ENCODE measurements at places on chromosomes 13 and 19.
A peak's percentile ranks its signal among the peaks of the same experiment; 100 is the strongest.

GRCh38 chr13:50608370-50608769 is 235.1 kb downstream of the DLEU7 start:
- no peak for DNase-seq

- peak; percentile 60 for DNase-seq
These were observed 18.7 kb downstream of the CACNG7 start for GRCh38 chr19:53927739-53928138.

DNA sequence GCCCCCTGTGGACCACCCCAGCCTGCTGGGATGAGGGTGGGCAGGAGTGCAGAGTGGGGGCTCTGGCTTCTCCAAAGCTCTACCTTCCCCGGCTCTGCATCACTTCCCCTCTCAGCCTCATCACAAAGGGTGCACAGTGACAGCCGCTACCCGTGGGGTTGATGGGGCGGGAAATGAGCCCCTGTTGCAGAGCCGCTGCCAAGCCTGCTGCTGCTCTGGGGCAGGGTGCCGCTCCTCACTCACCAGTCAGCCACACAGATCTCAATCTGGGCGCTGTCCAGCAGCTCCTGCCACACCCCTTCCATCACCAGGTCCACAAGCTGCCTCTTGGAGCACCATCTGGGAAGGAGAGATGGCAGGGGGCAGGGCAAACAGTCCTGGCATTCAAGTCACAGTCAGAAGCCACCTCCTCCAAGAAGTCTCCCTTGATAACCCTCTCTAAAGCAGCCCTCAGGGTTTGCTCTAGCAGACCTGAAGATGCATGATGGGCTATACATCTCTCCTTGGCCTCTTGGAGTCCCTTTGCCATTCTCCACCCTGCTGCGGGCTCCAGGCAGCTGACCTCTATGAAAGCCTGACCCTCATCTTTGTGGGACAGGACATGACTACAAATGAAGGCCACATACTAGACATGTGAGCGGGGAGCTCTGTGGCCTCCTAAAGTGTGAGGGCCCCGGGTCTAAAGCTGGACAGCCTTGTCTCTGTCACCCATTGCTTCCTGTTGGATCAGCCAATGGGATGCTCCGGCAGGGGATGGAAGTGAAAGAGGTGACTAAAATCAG is 15.7 kb downstream of the MRPS12 start:
- DNase-seq = no peak

- no peak for DNase-seq
These were observed 14.4 kb upstream of the WDR88 start for GRCh38 chr19:33117501-33117900.

GRCh38 chr19:33089010-33089409 is 8.0 kb downstream of the GPATCH1 start:
- no peak for DNase-seq

DNA sequence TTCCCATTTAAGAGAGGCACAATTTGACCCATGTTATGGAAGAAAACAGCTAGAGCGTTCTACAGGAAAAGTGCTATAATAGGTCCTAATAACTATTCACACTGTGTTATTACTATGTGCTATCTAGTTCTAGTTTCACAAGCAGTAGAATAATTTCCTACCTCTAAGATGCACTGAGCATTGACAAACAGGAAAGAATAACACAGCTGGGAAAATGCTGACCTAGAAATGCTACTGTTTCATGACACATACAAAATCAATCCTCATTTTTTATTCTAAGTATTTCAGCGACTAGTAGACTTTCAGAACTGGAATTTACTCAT is 259.5 kb downstream of the ITGBL1 start:
- no peak for DNase-seq

GRCh38 chr13:61685682-61686012 is 270.0 kb upstream of the PCDH20 start:
- no peak for DNase-seq

GRCh38 chr13:103799028-103799427 is 732.8 kb upstream of the SLC10A2 start:
- no peak for DNase-seq

GRCh38 chr13:35448465-35448864 is 28.0 kb downstream of the MAB21L1 start:
- DNase-seq = no peak

- DNase-seq = no peak
These were observed 71.9 kb downstream of the WASF3 start for GRCh38 chr13:26629260-26629825.

- no peak for DNase-seq
These were observed 16.8 kb downstream of the TM6SF2 start for GRCh38 chr19:19256072-19256969.

DNA sequence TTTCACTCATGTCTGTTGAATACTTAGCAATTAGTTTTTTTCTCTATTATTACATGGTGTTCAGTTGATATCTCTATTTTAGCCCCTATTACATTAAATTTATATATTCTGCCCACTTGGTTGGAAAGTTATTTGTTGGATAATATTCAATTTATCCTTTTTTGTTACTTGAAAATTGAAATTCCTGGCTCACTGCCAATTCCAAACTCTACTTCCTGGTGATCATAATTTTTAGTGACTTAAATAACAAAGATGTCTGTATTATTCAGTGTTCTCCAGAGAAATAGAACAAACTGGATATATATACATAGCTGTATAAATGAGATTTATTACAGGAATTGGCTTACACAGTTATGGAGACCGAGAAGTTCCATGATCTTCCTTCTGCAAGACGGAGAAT is 93.6 kb downstream of the GPC5 start:
- no peak for DNase-seq

- no peak for DNase-seq
These were observed 25.6 kb upstream of the ZNF91 start for GRCh38 chr19:23420824-23421223.

DNA sequence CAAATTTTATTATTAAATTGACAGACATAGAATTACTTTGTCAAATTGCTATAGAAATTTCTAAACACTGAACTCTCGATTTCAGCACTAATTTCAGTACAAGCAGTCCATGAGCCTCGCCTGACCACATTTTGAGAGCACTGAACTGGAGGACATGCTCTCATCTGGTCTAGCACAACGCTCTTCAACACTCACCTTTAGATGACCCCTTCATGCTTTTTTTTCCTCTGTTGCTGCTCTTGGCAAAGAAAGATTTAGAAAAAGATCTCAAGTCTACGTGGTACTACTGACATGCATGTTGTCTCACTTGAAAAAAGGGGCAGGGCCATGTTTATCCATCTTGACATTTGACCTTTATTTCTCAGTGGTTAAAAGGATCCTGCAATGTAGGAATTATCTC is 981.5 kb downstream of the DIAPH3 start:
- DNase-seq = no peak

DNA sequence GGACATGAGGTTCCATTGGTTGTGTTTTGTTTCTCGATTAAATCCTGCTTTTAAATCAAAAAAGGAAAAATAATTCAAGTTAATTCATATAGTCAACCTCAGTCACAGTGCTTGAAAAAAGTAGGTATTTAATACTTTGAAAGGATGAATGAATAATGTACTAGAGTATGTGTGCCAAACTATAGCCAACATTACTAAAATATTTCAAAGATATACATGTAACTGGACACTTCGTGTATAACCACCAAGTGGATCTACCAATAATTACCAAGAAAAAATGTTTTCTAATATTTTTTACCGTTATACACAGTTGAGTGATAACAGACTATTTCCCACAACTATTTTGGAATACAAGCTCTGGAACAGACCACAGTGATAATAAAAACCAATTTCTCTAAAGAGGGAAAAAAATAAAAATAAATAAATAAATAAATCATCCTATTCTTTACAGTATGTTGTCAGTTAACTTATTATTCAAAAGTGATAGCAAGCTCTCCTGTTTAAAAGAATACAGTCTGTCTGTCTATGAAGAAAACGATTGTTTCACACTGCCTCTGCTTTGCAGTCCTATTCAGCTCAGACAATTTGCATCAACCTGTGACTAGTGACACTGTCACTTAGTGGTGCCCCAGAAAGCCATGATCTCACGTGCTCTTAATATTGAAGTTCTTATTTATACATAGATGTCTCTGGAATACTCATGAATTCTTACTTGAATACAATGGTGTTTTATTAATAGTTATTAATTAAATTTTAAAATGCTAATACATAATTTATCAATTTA is 58.2 kb downstream of the UBL3 start:
- DNase-seq = peak; percentile 18

GRCh38 chr13:66397133-66397532 is 833.0 kb downstream of the PCDH9 start:
- no peak for DNase-seq

DNA sequence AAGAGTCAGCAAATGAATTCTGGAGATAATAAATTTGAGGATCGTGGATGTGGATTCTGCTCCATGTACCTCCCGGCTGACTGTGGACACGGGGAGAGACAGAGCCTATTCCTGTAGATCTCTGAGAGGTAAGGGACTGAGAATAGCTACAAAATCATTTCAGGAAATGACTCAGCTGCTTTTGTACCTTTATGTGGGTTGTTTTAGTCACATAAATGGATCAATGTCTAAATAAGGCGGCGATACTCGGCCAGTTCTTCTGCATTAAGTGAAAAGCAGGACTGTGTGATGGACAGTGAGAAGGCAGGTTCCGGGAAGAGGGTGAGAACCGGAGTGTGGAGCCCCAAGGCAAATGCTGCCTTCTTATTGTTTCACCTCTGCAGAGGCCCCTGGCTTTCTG is 128.1 kb downstream of the EFNB2 start:
- DNase-seq = no peak

DNA sequence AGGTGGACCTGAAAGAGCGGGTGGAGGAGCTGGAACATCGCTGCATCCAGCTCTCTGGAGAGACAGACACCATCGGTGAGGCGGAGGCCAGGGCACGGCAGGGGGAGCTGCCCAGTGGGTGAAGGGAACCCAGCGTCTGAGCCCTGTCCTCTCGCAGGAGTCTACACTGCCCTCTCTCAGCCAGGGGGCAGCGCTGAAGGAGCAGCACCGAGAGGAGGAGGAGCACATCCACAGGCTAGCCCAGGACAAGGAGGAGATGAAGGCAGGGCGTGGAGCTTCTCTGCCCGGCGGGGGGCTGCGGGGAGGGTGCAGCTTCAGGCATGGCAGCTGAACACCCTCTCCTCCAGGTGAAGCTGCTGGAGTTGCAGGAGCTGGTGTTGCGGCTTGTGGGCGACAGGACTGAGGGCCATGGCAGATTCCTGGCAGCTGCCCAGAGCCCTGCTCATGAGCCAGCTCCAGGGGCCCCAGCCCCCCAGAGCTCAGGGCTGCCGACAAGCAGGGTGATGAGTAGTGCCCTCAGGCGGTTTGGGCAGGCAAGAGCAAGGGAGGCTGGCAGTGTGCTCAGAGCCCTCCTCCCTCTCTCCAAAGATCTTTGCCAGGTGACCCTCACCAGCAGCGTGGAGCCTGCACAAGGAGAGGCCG is 31.4 kb upstream of the ZNF492 start:
- DNase-seq = no peak

GRCh38 chr13:66914155-66914554 is 316.0 kb downstream of the PCDH9 start:
- no peak for DNase-seq

DNA sequence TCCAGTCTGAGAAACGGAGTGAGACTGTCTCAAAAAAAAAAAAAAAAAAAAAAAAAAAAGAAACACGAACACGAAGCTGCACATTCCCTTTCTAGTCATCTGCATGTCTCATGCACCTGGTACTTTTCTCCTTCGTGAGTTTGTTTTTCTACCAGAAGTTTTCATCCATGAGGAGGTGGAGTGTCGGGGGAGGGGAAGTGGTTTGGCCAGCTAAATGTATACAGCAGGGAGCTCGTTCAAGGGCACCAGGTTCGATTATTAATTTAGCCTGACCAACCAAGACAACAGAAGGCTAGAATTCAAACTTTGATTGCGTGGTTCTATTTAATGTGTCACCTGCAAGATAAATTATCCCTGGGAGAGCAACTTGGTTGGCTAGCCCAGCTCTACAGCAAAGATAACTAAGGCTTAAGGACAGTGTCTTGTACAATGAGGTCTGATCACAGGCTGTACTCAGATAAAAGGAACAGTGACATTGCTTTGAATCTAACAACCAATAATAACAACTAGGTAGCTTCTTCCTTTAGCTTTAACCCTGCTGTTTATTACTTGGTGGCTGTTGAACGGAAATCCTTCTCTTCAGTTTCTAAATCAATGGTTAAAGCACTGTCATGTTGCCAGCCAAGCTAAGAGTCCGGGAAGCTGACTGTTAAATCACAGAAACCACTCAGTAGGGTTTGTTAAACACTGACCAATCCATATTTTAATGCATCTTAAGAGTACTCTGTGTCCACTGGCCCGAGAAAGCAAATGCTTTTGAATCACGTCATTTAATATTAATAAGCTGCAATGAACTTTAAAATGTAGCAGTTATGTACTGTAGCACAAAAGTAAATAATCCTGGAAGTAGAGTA is 98.4 kb upstream of the STARD13 start:
- no peak for DNase-seq

GRCh38 chr13:81639984-81640582 is 1299.2 kb upstream of the SPRY2 start:
- DNase-seq = no peak

DNA sequence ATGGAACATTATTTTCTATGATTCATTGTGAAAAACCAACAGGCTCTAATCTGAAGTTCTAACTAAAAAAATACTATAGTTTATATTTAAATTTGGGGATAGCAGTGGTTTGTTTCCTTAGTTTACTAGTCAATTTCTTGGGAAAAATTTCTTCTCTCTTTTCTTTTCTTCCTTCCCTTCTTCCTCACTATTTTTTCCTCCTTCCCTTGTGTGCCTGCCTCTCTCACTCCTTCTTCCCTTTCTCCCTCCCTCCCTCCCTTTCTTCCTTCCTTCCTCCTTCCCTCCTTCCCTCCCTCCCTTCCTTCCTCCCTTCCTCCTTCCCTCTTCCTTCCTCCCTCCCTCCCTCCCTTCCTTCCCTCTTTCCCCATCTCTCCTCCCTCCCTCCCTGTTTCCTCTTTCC is 226.5 kb downstream of the ZNF536 start:
- no peak for DNase-seq

GRCh38 chr19:46678110-46678732 is 17.2 kb upstream of the DACT3 start:
- peak; percentile 31 for DNase-seq

DNA sequence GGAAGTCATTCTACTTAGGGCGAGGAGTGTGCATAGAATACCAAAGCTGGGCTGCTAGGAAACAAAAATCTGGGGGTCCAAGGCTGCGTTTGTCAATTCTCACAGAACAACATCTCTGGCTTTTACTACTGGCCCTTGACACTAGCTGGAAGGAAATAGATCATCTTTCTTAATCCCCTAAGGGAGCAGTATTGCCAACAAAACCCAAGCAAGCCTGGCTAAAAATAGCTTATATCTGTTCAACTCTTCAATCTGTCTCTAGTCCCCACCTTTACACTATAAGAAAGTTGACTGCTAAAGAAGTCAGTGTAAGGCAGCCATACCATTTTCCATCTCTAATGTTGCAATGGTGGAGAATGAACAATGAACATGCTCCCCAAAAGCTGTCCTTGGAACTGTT is 107.8 kb upstream of the SPRY2 start:
- DNase-seq = no peak

Data from EH (cell line).